Activated T-cell treated with anti-CD3 and anti-CD28 coated beads, Interleukin-2, amount 50 U/mL, for 1 hour (primary cell): ENCODE measurements at places on chromosomes 6 and 20.

DNA sequence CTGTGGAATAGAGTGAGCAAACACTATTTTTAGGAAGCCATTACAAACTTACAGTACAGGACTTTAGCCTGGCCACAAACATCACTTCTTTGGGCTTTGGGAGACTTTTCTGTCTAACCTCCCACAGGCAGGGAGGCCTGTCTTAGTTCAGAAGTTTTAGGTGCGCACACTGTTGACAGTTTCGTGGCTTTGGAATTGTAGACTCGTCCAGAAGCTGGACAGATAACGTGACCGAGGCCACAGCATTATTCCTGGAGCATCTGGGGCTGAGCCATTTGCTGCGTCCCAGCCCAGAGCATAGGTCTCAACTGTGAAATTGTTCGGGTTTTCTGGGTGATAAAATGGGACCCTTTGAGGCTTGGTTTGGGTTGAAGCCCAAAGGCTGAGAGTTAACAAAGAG, 53.8 kb downstream of the NDUFAF5 start:
- DNase-seq: no peak

GRCh38 chr6:52491203-52492069, 71.3 kb downstream of the EFHC1 start:
- DNase-seq: no peak

- no peak for DNase-seq
Measured at GRCh38 chr20:36969051-36969450, 17.5 kb upstream of the SAMHD1 start.

DNA sequence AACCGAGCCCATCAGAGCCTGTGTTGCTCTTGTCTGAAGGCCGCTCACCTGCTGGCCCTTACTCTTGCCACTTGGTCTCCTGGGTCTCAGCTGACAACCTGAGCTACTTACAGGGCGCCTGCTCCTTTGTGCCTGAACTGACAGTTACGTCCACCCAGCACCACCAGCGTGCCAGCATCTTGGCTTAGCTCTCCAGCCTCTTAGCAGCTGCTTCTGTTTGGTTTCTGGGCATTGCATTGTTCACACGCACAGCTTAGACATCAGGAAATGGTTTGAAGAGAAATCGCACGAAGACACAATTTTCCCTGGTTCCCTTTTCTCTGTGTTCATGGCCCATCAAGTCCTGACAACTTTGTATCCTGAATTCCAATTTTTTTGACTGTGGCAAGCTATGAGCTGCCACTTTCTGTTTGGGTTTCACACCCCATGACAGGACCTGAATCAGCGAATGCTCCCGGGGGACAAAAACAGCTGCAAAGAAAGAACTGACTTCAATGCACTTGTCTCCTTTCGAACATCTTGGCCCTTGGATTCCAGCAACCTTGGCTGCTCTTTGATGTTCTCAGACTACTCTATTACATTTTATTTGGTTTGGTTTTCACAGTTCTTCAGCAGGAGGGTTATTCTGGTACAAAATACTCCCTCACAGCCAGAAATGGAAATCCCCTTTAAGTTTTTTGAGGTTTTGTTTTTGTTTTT, 45.2 kb upstream of the LY86 start:
- DNase-seq: no peak

GRCh38 chr20:41329435-41330342, 10.9 kb upstream of the LPIN3 start:
- peak; percentile 58 for DNase-seq

DNA sequence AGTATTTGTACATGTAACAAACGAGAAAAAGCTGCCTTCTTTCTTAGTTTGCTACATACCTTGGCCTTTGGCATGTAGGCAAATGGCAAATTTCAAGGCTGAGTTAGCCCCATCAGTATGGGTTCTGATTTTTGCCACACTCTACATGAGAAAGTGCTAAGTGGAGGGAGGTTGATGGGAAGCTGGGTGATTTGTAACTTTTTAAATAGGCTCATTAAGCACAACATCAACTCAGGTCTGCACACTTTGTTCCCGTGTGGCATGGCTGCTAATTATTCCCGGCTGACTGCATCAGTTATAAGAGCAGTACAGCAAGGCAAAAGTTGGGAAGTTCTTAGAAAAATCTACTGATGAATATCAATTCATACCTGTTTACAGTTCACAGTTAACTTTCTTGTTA, 172.8 kb upstream of the MAP3K7 start:
- no peak for DNase-seq

- DNase-seq: no peak
Measured at GRCh38 chr6:169416249-169416648, 162.6 kb upstream of the THBS2 start.

DNA sequence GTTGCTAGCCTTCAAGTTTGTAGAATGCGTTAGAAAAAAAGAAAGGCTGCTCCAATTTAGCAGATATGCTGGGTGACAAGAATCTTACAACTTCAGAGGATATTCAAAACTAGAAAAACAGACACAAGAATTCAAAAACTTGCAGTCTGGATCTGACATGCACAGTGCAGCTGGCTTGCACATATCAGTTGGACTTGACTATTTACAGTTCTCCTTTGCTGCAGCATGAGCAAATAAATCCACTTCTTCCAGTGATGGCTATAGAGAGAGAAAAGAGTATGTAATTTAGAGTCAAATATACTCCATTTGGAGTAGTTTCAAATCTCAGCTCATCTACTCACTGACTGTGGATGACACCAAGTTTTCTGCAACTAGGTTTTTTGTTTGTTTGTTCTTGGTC, 247.0 kb downstream of the RIMS1 start:
- no peak for DNase-seq

DNA sequence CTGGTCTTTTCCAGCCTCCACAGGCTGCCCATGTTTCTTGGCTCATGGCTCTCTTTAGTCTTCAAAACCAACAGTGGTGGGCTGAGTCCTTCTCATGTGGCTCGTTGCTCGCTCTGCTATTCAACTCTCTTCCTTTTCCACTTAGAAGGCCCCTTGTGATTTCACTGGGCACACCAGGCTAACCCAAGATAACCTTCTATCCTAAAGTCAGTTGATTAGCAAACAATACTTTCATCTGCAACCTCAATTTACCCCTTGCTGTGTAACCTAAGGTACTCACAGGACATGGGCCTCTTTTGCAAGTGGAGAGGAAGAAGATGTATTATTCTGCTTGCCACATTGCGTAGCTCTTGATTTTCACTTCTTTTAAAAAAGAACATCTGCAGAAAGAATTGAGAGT, 79.6 kb downstream of the UTRN start:
- no peak for DNase-seq

DNA sequence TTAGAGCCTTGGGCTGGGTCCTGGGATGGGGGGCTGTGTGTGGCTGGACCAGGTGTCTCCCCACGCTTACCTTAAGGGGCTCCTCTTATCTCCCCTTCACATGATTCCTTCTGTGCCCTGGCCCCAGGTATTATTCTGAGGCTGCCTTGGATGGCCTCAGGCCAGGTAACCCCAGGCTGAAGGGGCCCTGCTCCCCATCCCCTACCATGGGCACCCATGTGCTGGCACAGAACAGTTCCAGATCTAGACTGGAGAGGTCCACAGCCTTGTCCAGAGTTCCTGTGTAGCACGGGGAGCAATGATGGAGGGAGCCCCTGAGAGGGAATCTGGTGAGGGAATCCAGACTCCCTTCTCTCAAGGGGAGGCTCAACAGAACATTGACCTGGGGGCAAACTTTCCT, 32.1 kb downstream of the MOCS1 start:
- DNase-seq: no peak

GRCh38 chr20:60512443-60512842, 554.2 kb downstream of the CDH26 start:
- DNase-seq: no peak
